ENCODE measurements at places on chromosomes 12 and 14. TPM values are rescaled to one million over a fixed set of nuclear protein-coding genes. Genes with fewer than 3 reads are reported as not detected.

- DNase-seq = no peak
These were observed 3.7 kb downstream of the ASB2 start for GRCh38 chr14:93972618-93973205.

The PLCZ1 gene
- total RNA-seq = not detected

- no peak for DNase-seq
These were observed 66.4 kb upstream of the SRSF5 start for GRCh38 chr14:69700575-69700974.

The SAMD15 gene
- total RNA-seq = 3.1 TPM

DNA sequence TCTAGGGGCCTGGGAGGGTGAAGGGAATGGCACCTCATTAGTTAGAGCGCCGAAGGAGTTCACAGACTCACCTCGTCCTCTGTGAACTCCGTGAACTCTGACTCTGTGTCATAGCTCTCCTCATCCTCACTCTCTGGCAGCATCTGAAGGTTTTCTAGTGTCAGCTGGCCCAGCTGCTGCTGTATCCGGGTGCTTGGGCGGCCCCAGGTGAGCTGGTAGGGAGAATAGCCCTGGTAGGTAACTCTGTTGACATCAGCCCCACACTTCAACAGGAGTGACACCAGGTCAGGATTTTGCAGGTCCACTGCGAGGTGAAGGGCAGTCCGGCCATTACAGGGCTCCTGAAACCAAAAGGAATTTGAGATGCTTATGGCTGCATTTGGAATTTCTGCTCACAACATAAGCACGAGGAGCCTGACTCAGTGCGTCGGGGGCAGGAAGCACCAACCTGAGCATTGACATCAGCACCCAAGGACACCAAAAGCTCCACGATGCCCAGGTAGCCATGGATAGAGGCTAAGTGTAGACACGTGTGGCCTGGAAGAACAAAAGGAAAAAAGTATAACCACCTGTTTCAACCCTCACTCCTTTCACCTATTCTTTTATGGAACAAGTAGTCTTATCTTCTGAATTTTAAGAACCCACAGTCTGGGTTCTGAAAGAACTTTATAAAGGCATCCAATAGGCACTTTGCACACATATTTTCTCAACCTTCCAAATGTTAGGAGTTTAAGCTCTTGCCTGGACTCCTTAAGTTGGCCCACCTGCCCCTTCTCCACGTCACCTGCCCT lies 2.0 kb downstream of the NFKBIA start:
- no peak for DNase-seq

DNA sequence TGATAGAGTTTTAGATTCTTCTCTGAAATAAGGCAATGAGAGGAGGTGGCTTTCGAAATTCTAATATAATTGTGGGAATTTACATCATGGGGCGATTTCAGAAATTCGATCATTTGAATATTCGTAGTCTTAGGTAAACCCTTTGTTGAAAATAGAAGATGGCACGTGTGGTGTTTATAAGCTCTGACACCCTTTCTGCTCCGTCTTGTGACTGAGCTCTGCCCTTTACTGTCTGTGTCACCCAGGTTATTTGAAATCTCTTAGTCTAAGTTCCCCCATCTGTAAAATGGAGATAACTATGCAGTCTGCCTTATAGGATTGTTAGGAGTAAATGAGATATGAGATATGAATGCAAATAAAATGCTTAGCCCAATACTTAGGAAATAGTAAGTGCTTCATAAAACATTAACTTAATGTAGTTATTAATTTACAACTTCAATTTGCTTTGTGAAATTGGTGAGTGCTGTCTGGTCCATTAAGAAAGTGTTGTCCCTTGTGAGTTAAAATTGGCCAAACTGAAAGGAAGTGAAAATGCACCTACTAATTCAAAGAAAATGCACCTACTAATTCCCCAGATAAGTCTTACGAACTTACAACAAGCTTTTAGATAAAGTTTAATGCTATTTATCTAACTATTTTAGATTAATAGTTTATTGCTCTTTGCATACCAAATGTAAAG lies 1.5 kb downstream of the BMAL2 start:
- DNase-seq = no peak

DNA sequence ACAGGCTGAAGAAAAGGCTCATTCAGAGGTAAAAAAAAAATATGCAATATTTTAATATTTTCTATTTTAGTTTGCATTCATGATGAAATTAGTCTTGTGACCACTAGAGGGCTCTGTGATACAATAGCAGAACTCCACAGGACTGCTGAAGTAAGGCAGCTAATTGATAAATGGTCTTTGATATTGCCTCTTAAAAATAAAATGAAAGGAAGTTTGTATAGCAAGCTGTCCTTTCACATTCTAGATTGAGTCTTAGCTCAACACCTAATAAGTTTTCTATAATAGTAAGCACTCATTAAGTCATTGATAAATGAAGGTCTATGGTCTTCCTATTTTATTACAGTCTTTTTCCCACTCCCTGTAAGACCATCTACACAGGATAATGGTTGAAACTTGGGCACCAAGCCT lies 315.7 kb downstream of the NAV3 start:
- no peak for DNase-seq

The PPP1R12A gene
- total RNA-seq = 84.3 TPM

The TAS2R43 gene
- total RNA-seq = 5.0 TPM

GRCh38 chr12:15318841-15319240 lies 3.5 kb upstream of the PTPRO start:
- no peak for DNase-seq

The KERA gene
- total RNA-seq = not detected

DNA sequence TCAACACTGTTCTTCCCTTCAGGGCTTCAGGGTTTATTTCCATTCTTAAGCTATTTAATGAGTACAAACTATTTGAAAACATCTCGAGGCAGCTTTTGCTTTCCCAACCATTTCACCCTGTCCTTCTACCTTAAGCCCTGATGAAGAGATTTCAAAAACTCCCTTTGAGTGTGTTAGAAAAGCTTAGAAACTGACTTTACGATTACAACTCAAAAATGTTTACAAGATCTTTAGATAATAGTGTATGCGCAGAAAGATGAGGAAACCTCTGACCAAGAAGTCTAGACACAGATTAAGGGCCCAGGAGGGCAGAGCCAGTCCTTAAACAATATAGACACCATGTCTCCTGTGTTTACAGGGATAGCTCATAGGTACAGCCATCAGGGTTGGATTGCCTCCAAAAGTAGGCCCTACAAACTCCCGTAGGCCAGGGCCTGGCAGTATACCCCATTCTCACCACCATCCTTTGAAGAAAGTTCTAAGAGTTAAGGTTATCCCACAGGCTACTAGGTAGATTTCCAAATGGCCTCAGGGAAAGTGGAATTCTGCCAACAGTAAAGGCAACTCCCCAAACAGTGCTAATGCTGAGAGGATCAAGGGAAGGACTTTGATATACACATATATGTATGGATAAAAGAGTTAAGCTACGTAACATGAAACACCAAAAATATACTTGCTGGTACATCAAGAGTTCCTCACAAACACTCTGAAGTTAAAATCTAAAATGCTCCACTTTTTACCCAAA lies 11.4 kb upstream of the SOS2 start:
- DNase-seq = no peak

DNA sequence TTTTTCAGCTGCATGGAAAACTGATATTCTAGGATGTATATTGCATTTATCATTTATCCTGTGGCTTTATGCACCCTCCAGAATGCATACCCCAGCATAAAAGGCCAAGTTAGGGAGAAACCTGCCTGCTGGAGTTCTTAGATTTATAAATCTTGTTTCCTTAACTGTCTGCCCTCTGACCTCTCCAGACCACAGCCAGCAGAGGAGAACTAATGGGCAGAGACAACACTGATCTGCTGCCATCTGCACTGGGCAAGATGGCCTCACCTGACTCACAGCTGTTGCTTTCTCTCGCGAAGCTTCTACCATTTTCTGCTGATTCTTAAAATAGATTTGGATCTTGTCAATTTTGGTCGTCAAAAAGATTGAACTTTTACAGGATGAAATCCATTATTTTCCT lies 65.8 kb downstream of the PPP2R5C start:
- no peak for DNase-seq

DNA sequence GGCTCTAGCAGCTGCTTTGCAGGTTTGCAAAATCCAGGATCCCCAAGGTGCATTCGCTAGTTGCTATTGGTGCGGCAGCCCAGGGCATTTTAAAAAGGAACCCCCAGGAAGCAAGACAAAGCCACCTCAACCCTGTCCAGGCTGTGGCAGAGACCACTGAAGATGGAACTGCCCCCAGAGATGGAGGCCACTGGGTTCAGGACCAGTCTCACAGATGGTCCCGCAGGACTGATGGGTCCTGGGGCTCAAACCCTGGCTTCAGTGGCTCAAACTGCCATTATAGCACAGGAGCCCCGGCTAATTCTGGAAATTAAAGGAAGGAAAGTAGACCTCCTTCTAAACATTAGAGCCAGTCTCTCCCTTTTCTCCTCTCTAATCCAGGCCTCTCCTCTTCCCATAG lies 79.8 kb upstream of the TSPAN11 start:
- no peak for DNase-seq

- DNase-seq = no peak
These were observed 14.7 kb downstream of the GPR132 start for GRCh38 chr14:105050551-105050897.

DNA sequence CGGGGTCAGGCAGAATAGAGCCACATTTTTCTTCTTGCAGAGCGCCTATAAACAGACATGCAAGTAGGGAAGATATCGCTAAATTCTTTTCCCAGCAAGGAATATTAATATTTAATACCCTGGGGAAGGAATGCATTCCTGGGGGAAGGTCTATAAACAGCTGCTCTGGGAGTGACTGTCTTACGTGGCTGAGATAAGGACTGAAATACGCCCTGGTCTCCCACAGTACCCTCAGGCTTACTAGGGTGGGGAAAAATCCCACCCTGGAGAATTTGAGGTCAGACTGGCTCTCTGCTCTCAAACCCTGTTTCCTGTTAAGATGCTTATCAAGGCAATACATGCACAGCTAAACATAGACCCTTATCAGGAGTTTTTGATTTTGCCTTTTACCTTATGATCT lies 262.3 kb downstream of the CEP128 start:
- DNase-seq = no peak

GRCh38 chr12:1488908-1489381 lies 105.4 kb downstream of the FBXL14 start:
- DNase-seq = no peak

The PSMC6 gene
- total RNA-seq = 68.4 TPM

GRCh38 chr14:77271113-77271710 lies at the start of gene NGB:
TSS of gene NGB (minus strand) at chr14:77271206. CDS start at chr14:77270937, 269 bp downstream.
- DNase-seq = no peak

The ANO2 gene
- total RNA-seq = 22.0 TPM

The OR6C70 gene
- not detected for total RNA-seq

The OAS3 gene
- 5.7 TPM for total RNA-seq

The PRR4 gene
- total RNA-seq = 7.8 TPM

GRCh38 chr12:7479771-7480170 lies 23.8 kb downstream of the CD163 start:
- DNase-seq = no peak

- no peak for DNase-seq
These were observed 806 bp downstream of the LTBR start for GRCh38 chr12:6384499-6385436.

DNA sequence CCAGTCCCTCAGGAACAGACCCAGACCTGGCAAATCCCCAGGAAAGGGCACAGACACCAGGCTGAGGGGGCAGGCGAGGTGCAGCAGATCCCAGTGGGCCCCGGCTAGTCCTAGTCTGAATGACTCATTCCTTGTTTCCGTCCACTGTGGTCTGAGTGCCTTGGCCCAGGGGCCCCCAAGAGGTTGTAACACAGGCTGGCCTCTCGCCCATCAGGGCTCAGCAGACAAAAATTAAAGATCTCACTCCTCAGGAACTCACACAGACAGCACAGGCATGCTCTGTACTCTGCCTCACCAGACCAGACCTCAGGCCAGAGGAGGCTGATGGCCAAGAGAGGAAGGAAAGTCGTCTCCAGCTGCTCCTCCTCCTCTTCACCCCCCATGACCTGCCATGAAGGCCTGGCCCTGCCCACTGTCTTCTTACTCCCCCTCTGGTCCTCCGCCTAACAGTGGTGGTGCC lies 7.7 kb upstream of the LTBP2 start:
- DNase-seq = peak; percentile 86

GRCh38 chr14:39040529-39040928 lies 62.5 kb downstream of the SEC23A start:
- DNase-seq = no peak

DNA sequence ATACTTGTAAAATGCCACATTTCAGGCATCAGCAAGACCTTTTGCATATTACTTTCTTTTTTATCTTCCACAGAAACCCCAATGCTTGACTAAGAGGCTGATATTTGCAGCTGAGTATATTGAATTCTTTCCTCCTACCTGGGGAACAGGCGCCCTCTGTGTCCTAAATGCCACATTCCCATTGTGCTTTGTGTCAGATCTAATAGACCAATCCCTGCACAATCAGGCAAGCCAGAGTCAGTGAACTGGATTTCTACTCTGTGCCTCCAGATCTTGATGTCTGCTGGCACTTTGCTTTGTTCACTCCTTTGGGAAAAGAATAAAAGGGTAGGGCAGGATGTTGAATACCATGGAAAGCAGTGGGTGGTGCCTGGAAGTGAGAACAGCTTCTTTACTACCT lies 22.4 kb upstream of the TAS2R42 start:
- DNase-seq = no peak

- DNase-seq = peak; percentile 72
These were observed 260.8 kb downstream of the RASSF9 start for GRCh38 chr12:85575120-85576096.

DNA sequence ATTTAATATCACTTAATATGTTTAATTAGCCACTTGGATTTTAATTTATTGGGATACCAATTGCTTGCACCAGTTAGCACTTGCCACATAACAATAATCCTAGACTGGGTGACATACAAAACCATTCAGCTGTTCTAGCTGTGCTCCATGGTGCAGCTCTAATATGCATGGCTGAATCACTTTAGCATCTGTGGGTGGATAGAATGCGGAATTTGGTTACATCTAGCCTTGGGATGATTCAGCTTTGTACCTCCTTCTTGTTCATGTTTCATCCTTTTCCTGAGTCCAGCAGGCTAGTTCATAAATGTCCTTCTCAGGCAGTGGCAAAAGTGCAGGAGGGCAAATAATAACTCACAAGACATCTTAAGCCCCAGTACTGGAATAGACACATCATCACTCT lies 1263.0 kb downstream of the LRFN5 start:
- DNase-seq = no peak

The KRT75 gene
- not detected for total RNA-seq

- no peak for DNase-seq
These were observed 543.4 kb upstream of the MGAT4C start for GRCh38 chr12:86799616-86800015.

- no peak for DNase-seq
These were observed 262.1 kb upstream of the ATP2B1 start for GRCh38 chr12:89970722-89971121.

GRCh38 chr14:51576879-51577278 lies 74.8 kb upstream of the FRMD6 start:
- no peak for DNase-seq

GRCh38 chr14:34980337-34980900 lies 2.4 kb upstream of the SRP54 start:
- DNase-seq = no peak

The AGAP2 gene
- total RNA-seq = 1.1 TPM

Data from tibial nerve (tissue), 4 donors.